Stimulated activated naive CD8-positive, alpha-beta T cell treated with anti-CD3 and anti-CD28 coated beads, Interleukin-15, amount 100 ng/mL, for 72 hours (primary cell): ENCODE measurements at places on chromosomes 4 and X.

DNA sequence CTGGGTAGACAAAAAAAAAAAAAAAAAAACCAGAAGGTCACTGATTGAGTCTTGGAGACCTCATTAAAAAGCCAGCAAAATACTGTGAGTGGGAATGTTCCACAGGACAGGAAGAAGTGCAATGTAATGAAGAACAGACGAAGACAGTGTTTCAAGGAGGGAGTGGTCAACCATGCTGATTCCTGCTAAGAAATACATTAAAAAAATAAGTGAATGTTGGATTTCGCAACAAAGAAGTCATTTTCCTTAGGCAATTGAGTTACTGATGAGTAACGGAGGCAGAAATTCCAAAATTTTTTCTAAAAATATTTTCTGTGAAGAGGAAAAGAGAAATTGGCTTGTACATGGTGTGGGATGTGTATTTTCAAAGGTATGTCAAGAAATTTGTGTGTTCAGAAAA lies 94.3 kb upstream of the FAM47B start:
- no peak for DNase-seq

DNA sequence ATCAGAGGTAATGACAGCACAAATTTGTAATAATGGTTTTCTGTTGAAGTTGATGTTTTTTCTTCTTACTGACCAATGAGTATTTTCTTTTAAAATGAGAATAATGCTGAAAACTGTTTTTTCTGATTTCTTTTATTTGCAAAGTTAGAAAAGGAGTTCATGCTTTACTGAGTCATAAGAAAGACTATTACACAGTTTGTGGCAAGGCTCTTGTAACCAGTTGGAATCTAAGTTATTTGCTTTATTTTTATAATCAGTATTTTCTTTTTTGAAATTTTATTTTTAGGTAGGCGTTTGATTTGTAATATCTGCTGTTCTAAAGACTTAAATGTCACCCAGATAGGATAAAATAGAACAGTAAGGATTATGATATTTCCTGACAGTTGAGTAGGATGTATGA lies 25.5 kb downstream of the ANAPC4 start:
- no peak for DNase-seq

DNA sequence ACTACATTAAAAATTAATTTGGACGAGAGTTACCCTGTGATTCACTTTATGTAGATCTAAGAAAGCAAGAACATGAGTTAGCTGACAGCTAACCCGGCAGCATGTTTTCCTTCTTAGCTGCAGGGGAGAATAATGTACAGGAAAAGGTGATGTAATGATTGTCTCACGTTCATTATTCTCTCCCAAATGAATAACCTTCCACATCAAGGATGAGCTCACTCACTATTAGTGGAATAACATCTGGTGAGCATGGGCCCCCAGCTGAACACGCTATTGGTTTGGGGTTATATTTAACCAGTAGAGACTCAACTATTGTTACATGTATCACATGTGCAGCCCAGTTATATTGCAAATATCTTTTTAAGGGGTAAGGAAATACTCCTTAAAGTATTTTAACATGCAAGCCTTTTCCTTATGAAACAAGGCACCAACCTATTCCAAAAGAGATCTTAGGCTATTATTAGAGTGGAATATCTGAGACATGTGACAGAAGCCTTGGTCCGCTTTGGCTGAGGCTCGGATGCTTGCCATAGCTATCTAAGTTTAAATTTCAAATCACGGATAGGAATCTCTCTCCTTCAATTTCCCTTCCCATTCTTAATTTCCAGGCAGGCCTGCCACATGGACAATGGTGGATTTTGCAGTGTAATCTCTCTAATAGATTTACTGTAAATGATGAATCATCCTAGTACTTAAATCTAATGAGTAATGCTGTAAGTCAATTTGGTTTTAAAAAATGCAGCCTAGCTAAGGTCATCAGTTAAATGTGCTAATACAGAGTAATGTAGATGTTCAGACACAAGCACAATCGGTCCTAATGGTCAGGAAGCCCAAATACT lies 99.0 kb upstream of the OTUD4 start:
- no peak for DNase-seq

DNA sequence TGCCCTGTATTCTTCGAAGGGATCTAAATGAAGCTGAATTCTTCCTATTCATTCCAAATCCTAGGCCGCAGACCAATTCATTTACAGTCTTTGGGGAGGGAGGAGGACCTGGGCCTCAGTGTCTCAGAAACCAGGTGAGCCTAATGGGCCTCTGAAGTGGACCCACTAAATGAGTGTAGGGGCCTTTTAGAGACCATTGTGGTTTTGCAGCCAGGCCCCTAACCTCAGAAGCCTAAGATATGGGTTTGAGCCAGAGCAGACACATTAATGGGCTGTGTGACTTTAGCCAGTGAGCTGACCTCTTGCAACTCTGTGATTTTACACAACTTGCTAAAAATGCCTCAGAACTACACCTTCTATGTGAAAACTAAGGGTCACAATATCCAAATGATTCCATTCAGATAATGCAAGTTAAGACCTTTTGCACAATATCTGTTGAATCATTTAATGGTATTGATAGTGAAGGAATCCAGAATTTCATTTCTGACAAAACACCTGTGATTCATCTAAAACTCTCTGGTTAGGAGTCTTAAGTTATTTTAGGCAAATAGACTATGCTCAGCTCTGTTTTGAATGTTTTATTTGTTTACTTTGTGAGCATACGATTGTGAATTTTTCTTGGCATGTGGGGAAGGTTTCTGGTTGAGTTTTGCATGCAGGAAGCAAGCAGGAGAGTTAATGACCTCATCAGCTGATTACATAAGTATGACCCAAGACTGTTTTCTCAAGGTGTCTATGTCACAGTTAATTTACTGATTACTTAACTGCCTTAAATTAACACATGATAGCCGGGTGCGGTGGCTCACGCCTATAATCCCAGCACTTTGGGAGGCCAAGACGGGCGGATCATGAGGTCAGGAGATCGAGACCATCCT lies 75.0 kb downstream of the EVC start:
- DNase-seq, result no peak

GRCh38 chr4:26235500-26235899 lies 85.3 kb upstream of the RBPJ start:
- no peak for DNase-seq

DNA sequence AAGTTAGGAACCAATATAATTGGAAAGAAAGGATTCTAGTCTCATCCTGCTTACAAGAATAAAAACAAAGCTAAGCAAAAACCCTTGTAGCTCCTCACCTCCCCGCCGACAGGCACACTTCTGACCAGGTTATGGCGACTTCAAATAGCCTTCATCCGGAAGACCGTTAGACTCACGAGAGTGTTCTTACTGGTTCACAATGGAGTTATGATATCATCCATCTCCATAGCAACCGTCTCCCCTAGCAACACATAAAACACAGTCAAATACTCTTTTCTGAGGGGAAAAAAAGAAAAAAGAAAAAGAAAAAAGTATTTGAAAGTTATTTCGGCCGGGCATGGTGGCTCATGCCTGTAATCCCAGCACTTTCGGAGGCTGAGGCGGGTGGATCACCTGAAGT lies at the start of gene IL13RA2:
Gene IL13RA2 (minus strand): TSS at position 162 of the 400 bp plus-strand sequence. CDS start 347 bp downstream, outside the sequence.
- DNase-seq, result no peak

- no peak for DNase-seq
Observed at GRCh38 chr4:155339588-155339987, 37.2 kb downstream of the MAP9 start.
